ENCODE measurements at places on chromosomes 13 and 19.

DNA sequence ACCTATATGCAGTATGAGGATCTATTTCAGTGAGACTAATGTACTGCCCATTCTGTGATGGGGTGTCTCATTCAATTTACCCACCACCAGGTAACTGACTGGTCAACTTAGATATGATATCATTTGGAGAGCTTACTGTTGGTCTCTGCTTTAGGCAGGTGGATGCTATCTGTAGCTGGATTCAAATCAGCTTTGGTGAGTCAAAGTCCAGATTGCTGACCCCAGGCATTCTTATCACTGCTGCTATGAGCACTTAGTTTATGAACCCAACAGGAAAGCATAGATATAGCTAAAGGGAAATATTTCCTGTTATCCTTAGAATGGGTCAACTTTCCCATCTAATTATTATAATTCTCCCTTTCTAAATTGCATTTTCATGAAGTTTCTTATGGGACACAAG is 1295.2 kb upstream of the SPRY2 start:
- no peak for DNase-seq

DNA sequence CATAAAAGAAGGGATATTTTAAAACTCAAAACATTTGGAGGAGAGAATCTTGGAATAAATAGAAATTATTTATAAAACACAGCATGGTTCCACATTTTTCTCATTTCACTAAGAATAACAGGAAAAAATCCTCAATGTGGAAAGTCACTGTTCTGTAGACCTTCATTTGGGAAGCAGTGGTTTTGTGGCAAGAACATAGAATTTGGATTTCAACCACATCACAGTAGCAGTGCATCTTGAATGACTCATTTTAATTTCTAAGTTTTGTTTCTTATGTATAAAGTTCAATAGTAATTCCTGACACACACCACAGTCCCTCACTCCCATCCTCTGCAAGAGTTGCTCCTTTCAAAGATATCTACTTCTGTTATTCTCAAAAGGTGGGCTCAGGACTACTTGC is 264.0 kb downstream of the ENOX1 start:
- DNase-seq, result no peak

GRCh38 chr19:14411161-14411937 is 7.8 kb downstream of the DDX39A start:
- DNase-seq, result no peak

GRCh38 chr19:50712833-50713232 is 6.8 kb downstream of the SHANK1 start:
- DNase-seq, result no peak

DNA sequence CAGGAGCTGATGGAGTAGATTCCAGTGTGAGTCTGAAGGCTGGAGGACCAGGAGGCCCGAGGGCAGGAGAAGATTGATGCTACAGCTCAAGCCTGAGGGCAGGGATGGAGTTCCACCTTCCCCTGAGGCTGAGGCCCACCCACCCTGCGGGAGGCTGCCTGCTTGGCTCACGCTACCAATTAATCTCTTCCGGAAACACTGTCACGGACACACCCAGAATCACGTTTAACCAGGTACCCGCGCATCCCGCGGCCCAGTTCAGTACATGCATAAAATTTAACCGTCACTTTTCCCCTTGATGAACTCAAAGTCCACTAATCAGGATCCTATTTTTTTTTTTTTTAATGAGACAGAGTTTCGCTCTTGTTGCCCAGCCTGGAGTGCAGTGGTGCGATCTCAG is 5.2 kb upstream of the ZNF628 start:
- no peak for DNase-seq

- no peak for DNase-seq
Measured at GRCh38 chr19:35249848-35250711, 1.3 kb downstream of the LSR start.

DNA sequence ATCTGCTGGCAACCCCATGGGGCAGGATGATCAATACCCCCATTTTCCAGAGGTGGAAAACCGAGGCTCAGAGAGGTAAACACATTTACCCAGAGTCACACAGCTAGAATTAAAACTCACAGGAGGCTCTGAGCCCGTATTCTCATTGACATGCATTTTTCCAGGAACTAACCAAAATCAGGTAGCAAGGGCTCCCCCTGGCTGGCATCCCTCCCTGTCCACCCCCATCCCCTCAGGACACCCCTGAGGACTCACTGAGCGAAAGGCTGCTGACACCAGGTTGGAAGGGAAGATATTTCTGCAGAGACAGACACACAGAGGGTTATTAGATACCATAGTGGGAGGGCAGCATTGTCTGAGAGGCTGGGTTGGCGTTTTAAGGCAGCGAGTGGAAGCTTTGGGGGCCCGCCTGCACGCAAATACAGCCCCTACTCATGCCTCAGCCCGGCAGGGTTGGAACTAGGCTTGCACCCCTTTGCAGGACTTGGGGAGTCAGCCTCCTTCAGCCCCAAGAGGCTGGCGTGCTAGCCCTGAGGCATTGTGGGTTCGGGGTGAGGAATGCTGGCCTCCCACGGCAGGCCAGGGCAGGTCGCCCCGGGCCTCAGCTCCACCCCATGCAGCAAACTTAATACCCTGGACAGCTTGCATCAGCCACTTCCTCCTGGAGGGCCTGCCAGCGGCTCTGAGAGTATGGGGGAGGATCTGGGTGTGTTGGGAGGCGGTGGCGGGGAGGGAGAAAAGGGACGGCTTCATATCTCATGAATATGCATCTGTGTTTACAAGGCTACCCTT is 3.9 kb downstream of the SLC1A5 start:
- DNase-seq, result peak; percentile 23

GRCh38 chr19:3543150-3544057 is 4.4 kb downstream of the TEKTIP1 start:
- no peak for DNase-seq

- DNase-seq, result no peak
Measured at GRCh38 chr19:29367791-29368222, 154.9 kb upstream of the UQCRFS1 start.

DNA sequence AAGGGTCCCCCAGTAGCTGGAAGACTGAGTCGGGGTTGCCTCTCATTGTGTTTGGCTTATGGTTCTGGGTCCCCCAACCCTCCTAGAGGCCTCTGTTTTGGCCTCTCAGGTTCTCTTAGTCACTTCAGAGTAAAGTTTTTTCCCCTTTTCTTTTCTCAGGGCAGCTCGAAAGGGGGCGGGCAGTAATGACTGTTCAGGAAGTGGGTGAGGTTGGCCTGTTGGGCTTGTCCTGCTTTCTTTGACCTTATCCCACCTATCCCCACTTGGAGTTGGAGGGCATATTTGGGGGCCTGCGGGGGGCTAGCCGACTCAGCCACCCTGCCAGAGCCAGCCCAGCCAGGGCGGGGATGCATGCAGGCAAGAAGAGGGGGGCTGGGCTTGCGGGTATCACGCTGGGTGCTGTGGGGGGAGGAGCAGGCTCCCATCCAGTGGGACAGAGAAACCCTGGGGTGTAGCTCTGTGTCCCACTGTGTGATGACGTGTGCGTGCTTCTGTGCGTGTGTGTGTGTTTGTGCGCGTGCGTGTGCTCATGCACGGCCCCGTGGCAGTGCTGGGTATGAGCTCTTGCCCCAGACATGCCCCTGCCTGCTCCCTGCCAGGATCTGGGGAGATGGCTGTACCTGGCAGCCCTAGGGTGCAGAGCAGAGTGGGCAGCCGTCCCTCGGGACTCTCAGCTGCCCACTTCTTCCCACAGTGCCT is 1.4 kb downstream of the CIC start:
- peak; percentile 89 for DNase-seq

DNA sequence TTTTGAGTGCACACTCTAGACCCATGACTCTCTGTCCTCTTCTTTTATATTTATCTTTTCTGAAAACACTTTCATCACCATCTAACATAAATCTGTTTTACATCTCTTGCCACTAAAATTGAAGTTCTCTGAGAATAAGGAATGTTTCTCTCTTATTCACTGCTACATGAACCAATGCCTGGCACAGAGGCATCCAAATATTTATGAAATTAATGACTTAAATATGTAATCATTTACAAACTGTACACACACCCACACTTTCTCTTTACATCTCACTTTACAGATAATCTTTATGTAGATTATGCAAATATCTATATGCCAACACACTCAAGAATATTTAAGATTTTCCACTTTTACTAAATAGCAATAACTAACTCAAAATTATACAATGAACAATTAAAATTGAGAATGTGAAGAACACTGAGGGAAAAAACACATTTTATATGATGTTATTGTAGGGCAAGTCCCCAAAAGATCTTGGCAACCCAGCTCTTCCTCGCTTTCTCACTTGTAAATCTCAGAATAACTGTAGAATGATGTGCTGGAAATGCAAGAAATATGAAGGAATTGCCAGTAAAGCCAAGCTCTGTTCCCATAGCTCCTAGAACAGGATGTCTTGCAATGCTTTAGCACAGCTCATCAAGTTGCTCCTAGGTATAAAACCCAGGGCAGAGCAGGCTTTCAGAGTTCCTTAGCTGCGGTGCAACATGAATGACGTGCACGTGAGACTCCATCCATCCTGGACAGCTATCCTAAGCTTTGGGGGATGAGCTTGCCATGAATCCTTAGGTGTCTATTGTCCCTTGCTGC is 50.7 kb downstream of the UGGT2 start:
- no peak for DNase-seq

DNA sequence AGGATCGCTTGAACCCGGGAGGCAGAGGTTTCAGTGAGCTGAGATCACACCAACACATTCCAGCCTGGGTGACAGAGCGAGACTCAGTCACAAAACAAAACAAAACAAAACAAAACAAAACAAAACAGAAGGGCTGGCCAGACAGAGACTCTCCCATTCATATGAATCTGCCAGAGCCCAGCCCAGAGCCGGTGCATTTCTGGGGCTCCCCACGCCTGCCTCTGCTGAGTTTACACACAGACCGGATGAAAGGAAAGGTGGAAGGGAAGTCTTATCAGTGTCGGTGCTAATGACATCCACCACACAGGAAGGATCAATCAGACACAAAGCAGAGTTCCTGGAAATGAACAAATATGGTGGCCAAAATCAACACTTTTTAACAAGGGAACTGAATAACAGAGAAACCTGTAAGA is 6.8 kb downstream of the TRAPPC6A start:
- no peak for DNase-seq

DNA sequence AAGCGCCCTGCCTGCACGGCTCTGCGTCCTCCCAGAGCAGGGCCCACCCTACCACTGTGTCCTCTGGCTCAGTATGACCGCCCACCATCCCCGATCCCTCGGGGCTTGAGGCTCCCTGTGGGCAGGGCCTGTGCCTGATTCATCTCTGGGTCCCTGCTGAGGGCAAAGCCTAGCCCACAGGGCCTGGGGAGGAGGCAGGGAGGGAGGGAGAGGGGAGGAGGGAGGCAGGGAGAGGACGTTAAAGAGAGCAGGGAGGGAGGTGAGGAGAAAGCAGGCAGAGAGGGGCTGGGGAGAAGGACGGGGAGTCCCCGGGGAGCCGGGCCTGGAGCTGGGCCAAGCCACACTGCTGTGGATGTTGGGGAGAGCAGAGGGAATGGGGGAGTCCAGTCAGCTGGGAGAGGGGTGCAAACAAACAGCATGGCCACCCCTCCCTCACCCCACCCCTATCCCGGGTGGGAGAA is 4.0 kb upstream of the ERFL start:
- DNase-seq, result no peak

GRCh38 chr13:23655321-23655720 is 85.1 kb downstream of the TNFRSF19 start:
- DNase-seq, result no peak

DNA sequence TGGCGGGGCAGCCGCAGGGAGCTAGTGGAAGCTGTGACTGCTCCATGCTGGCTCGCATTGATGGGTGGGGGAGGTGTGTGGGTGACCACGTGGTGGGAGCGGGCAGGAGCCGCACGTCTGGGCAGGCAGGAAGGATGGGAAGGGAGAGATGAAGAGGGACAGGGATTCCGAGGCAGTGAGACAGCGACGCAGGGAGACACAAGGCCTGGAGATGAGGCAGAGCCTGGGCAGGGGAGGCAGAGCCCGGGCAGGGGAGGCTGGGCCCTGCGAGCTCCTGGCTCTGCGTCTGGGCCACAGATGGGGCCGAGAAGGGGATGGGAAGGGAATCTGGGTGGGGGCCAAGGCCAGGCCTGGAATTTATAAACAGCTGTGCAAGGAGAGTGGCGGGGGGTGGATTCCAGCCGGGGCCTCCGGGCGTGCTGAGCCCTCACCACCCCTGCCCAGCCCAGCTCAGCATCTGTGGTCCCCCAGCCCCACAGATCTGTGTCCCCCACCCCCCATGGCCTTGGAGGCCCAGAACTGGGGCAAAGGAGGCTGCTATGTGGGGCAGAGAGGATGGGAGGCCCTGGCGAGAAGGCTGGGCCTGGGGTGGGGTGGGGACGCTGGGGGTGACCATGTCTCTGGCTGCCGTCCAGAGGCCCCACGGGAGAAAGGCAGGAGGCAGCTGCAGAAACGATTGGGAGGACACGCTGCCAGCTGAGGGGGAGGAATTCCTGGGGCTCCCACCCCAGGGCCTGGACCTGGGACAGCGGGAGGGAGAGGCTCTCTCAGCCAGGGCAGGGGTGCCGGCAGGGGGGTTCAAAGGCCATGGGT is 6.0 kb downstream of the EHD2 start:
- peak; percentile 94 for DNase-seq

DNA sequence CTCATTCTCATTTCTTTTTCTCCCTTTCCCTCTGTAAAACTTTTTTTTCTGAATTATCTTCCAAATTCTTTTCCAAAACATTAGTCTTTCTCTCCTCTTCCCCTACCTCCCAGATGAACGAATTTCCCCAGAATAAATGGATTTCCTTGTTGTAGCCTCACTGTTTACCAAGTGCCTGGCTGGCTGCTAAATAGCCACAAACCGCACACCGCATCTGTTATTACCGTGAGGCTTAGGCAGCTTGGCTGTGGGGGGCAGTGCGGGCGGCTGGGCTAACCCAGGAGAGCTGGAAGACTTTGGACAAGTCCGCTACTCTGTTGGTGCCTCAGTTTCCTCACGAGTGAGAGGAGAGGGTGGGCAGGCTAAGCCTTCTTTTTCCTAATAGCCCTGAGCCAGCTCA is 10.7 kb downstream of the IL17D start:
- DNase-seq, result no peak

Measured in ascending aorta (tissue), 2 donors.